ENCODE measurements at places on chromosomes 11 and 22. TPM values are rescaled to one million over a fixed set of nuclear protein-coding genes. Genes with fewer than 3 reads are reported as not detected.

- H3K4me3 ChIP-seq, result no peak overlapping the region
- H3K27ac ChIP-seq, result no peak overlapping the region
- no peaks in the 10 kb centered on the region for H3K4me1 ChIP-seq
- no peaks in the 10 kb centered on the region for H3K27me3 ChIP-seq
Observed at GRCh38 chr22:27868732-27869282, 50.2 kb downstream of the PITPNB start.

DNA sequence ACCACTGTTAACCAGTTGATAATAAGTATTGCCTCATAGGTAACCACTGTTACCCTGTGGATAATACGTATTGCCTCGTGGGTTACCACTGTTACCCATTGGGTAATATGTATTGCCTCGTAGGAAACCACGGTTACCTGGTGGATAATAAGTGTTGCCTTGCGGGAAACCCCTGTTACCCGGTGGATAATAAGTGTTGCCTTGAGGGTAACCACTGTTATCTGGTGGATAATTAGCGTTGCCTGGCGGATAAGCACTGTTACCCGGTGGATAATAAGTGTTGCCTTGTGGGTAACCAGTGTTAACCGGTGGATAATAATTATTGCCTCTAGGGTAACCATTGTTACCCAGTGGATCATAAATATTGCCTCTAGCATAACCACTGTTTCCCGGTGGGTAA lies 27.3 kb upstream of the NXPE4 start:
- no peak for DNase-seq
- no peaks in the 10 kb centered on the region for H3K4me1 ChIP-seq
- no peaks in the 10 kb centered on the region for H3K36me3 ChIP-seq

DNA sequence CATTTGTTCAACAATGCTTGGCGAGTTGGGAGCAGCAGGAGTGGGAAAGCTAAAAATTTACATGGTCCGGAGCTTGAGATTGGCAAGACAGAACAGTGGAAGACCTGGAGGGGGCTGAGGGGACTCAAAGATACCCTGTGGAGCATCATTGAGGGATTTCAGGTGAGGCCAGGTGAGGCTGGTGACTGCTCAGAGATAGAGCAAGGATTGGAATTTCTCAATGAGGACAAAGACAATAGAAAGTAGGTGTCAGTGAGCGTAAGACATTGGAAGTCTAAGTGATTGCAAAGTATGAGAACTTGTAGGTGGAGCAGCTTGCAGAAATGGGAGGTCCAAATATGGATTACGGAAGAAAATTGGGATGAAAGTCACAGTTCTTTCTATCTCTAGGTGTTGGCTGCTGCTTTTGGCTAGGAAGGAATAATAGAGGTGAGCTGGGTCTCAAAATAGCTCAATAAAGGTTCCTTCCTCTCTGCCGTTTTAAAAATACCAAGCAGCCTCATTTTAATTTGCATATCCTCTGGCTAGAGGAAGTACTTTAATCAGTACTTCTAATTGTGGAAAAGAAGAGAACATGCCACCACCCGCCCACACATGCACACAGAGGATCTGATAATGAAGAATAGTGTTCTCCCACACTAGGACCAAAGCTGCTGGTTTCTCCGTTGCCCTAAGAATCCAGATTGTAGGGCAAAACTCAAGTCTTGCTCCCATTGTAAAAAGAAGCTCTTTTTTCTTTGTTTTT lies 41.8 kb upstream of the SORL1-AS1 start:
- no peak overlapping the region for H3K4me3 ChIP-seq
- H3K4me1 ChIP-seq, result peaks cover 7% of the 10 kb centered on the region

GRCh38 chr11:1224111-1224490 lies 1.2 kb downstream of the MUC5B start:
- peaks cover 14% of the 10 kb centered on the region for H3K4me1 ChIP-seq
- DNase-seq, result no peak
- H3K27ac ChIP-seq, result no peak overlapping the region
- H3K36me3 ChIP-seq, result no peaks in the 10 kb centered on the region

- H3K4me3 ChIP-seq, result no peak overlapping the region
- H3K27me3 ChIP-seq, result no peaks in the 10 kb centered on the region
- H3K4me1 ChIP-seq, result no peaks in the 10 kb centered on the region
- no peak for DNase-seq
- H3K36me3 ChIP-seq, result no peaks in the 10 kb centered on the region
Observed at GRCh38 chr11:83661491-83662350, 375.6 kb upstream of the CCDC90B start.

CD82 gene
- total RNA-seq, result 7.9 TPM

DGKZ gene
- total RNA-seq, result 84.4 TPM

Measured in H1 (cell line).